Aortic smooth muscle cell (primary cell): ENCODE measurements at places on chromosomes 1 and 21. TPM values are rescaled to one million over a fixed set of nuclear protein-coding genes. Genes with fewer than 3 reads are reported as not detected.

The TEX38 gene
- not detected in 2 replicates for total RNA-seq

The NKAIN1 gene
- total RNA-seq, result not detected in 2 replicates

The CYP4A11 gene
- 0.13 TPM in 1 of 2 replicates, not detected in the other for total RNA-seq

The KHDC4 gene
- 24.0 and 27.4 TPM in 2 replicates for total RNA-seq

The FCRL6 gene
- total RNA-seq, result not detected in 2 replicates

The NLRP3 gene
- 1.1 and 1.5 TPM in 2 replicates for total RNA-seq

The NUF2 gene
- 9.7 and 11.8 TPM in 2 replicates for total RNA-seq

The LIPI gene
- total RNA-seq, result not detected in 2 replicates

The TRIM17 gene
- 0.12 and 0.13 TPM in 2 replicates for total RNA-seq

The IGSF5 gene
- total RNA-seq, result not detected in 2 replicates

The KIF2C gene
- total RNA-seq, result 15.3 and 27.3 TPM in 2 replicates

The PPM1J gene
- 0.50 and 0.53 TPM in 2 replicates for total RNA-seq

The VSIG8 gene
- total RNA-seq, result under 0.01 and 0.06 TPM in 2 replicates

The CELA3B gene
- total RNA-seq, result not detected in 2 replicates

The S100A9 gene
- 0.19 TPM in 1 of 2 replicates, not detected in the other for total RNA-seq

The KISS1 gene
- total RNA-seq, result not detected in 2 replicates

The MRAP gene
- total RNA-seq, result not detected in 2 replicates

The RHD gene
- not detected in 2 replicates for total RNA-seq

The CRABP2 gene
- total RNA-seq, result 7.3 and 8.6 TPM in 2 replicates

The F3 gene
- 0.92 and 3.4 TPM in 2 replicates for total RNA-seq

The LCE1E gene
- not detected in 2 replicates for total RNA-seq

The KRTAP12-4 gene
- not detected in 2 replicates for total RNA-seq
